ENCODE measurements at places on chromosomes 2 and 18.
A peak's percentile ranks its signal among the peaks of the same experiment; 100 is the strongest.

DNA sequence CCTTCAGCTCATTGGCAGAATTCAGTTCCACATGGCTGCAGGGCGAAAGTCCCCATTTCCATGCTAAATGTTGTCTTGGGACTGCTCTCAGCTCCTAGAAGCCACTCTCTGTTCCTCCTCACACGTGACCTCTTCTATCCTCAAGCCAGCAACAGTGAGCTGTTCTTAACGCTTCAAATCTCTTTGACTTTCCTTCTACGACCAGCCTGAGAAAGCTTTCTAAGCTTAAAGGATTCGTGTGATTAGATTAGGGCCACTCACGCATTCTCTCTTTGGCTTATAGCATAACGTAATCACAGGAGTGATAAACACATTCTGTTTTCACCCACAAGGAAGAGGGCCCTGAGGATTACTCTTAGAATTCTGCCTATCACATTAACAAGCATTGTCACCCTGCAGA is 29.8 kb upstream of the LAMA1 start:
- no peak for DNase-seq

DNA sequence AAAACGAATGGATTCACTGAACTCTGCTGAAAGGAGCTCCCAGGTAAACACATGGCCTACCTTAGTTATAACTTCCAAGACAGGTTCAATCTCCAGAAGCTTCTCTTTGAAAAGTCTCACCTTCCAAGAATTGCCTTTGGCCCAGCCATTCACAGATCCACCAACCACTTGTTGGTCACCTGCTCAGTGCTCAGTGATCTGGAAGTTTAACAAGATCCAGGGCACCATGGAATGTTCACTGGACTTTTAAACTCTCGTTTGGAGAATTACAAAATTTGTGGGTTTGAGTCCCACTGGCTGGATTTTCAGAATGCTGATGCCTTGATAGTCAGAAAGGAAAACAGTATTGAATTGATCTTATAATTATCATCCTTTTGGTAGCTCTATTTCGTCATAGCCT is 9.4 kb downstream of the GPR39 start:
- no peak for DNase-seq

DNA sequence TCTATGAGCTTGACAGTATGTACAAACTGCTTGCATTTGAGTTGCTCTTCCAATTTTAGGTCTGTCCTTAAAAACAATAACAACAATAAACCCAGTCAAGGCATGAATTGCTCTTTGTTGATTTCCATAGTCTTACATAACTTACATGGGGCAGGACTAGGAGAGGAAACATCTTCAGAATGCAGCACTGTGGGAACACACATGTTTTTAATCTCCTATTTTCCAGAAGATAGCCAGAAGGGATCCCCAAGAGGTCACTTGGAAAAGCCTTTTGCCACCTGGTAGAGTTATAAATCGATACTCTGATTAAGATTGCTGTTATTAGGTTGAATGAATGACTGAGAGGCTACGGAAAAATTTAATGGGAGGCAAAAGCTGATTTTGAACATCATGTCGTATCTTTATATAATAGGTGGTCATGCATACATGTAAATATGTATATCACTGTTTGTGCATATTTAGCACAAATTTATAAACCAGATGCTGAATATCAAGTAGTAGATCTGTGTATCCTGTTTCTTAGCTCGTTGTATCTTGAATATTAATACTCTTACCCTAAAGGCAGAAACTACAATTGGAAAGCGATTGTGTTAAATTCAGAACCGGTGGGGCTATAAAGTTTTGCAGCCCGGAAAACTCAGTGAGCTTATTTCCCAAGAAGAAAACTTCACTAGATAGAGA is 479.4 kb upstream of the TCF4 start:
- no peak for DNase-seq

GRCh38 chr2:42513252-42513918 is 19.6 kb upstream of the KCNG3 start:
- no peak for DNase-seq

DNA sequence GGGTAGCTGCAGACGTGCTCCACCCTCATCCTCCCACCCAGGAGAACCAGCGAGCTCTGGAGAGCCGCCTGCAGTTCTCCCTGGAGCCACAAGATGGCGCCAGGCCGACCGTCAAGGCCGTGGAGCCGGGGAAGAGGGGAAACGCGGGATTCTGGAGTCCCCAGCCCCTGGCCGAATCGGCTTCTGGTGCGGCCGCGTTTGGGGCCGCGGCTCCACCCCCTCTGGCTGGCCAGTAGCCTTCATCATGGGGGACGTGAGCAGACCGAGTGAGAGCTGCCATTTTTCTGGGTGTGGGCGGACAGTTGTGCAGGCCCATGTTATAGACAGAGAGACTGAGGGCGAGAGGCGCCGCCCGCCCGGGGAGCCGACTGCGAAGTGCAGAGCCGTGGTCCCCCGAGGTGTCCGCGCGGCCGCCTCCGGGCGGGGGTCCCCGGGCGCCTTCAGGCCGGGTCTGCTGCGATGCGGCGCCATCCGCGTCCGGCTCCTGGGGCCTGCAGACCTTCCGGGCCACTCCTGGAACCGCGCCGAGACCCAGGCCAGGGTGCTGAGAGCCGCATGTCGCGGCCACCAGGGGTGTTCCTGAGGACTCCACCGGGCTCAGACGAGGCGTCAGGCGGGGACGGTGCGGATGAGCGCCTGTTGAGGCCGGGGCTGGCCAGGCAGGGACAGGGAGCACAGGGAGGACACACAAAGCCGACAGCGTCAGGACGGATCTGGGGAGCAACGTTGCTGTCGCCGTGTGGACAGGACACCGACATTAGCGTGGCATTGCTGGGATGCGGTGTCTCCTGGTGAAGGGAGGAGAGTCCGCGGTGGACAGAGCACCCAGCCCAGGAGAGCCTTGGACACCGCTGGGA is 418.2 kb upstream of the HS6ST1 start:
- DNase-seq = peak; percentile 34

All from NCI-H1092 (cell line).